Eye (tissue), 1 donor: ENCODE measurements at places on chromosomes 7 and 10.
A peak's percentile ranks its signal among the peaks of the same experiment; 100 is the strongest.

- DNase-seq: no peak
These were observed 6.2 kb downstream of the AVL9 start for GRCh38 chr7:32501522-32501921.

GRCh38 chr7:13991791-13992595 lies 2.5 kb upstream of the ETV1 start:
- DNase-seq: peak; percentile 63

DNA sequence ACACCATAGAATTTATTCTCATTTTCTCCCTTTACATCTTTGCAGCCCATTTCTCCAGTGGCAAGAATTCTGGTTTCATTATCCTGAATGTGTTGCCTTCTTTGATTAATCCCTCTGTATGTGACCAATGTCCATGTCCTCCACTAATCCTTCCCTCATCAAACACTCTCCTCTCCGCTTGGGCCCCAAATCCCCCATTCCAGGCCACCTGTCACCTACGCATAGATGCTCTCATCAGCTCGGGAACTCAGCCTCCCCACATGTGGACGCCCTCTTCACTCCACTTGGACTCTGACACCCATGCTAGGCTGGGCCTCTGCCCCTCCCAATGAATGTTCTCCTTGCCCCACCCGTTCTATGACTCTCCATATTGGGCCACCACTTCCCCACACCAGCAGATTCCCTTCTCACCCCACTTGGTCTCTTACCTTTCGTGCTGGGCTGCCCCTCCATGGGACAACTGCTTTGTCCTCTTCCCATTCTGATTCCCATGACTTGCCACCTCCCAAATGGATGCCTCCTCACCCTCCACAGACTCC lies 18.7 kb upstream of the RBM20 start:
- DNase-seq: no peak

- DNase-seq: no peak
These were observed 40.5 kb downstream of the ANLN start for GRCh38 chr7:36430186-36430585.

- DNase-seq: no peak
These were observed 444.4 kb downstream of the GATA3 start for GRCh38 chr10:8498881-8499280.

- no peak for DNase-seq
These were observed 13.9 kb upstream of the TECTB start for GRCh38 chr10:112269266-112269665.
